ENCODE measurements at places on chromosomes 5 and 9.

- no peak for DNase-seq
Measured at GRCh38 chr5:90294604-90295003, 115.0 kb downstream of the CETN3 start.

GRCh38 chr5:168365581-168366081 is 74.2 kb downstream of the WWC1 start:
- DNase-seq: no peak

DNA sequence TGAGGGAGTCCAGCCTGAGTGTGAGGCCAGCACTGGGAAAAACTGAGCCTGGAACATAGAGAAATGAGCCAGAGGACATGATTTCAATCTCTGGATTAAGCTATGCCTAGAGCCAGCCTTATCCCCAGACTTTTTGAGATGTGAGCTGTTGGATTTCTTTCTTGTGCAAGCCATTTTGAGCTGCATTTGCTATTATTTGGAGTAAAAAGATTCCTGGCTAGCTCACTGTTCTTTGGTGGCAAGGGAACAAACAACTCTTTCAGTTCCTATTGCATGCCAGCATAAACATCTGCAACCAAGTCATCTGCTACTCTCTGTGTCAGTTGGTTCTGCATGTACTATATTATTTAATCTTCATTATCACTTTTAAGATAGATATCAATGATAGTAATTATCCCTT is 70.1 kb upstream of the MAN2A1 start:
- no peak for DNase-seq

DNA sequence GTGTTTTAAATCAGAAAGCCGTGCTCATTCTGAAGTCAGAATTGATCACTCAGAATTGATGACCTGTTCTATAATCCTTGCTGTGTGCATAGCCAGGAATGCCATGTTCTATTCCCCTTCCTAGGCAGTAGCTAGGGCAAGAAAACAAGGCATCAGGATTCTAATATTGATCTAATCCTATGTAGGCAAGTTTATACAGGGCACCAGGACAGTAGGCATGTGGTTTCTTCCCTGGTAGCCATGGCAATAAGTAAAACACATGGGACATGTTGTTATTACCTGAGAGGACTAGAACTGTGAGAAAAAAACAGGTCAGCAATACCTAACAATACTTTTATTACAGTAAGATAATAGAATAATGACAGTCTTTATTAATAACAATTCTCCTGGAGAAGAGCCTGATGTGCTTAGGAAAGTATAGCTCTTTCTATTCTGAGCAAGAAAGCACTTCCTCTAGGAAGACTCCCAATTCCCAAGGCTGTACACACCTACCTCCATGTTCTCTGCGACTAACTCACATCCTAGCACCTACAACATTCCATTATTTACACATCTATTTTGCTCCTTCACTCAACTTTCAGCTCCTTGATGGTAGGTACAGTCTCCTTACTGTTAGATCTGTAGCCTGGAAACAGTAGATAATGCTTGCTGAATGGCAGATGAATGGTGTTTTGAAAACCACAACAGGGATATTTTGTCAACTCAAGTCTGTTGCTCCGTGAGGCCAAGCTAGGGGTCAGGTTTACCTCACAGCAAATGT is 70.8 kb downstream of the STX17 start:
- DNase-seq: no peak

- DNase-seq: no peak
Measured at GRCh38 chr5:23139338-23140171, 286.4 kb upstream of the CDH12 start.

GRCh38 chr5:139711067-139711905 is 63.1 kb downstream of the CXXC5 start:
- peak; percentile 81 for DNase-seq

All from cerebellum (tissue), 4 donors.